GM13977 (cell line): ENCODE measurements at places on chromosomes 2 and 18.

DNA sequence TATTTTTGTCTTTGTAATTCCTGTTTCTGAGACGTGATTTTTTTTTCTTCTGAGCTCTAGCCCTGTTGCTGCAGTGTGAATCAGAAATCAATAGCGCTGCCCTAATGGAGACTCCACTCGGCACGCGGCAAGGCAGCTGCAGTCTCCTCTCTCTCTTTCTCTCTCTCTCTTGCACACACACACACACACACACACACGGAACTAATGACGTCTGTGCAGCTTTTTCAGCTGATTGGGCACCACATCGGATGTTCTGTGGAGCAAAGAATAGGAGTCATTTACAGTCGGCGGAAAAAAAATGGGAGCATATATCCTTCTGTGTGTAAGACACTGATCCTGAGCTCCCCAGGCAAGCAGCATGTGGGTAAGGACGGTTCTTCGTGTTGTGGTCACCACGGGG is 2.0 kb upstream of the MYT1L start:
- DNase-seq = no peak

DNA sequence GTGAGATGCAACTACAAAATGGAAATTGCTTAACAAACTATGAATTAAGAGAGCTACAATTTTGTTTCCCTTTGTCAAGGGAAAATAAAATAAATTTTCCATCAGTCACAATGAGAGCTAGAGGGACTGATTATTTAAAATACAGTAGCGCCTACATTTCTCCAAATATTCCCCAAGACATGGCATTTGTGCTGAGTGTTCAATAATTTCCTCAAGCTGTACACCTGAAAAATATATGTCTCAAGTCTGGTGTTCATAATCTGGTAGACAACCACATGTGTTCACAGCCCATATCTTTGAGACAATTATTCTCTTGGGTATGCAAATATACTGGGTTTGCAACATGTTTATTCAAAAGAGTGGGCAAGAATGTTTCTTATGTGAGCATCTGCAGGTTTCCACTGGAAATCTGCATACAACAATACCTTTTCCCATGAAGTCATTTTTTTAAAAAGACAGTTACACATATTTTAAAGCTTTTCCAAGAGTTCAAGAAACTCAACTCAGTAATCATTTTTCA is 240.1 kb upstream of the VRK2 start:
- DNase-seq = no peak

DNA sequence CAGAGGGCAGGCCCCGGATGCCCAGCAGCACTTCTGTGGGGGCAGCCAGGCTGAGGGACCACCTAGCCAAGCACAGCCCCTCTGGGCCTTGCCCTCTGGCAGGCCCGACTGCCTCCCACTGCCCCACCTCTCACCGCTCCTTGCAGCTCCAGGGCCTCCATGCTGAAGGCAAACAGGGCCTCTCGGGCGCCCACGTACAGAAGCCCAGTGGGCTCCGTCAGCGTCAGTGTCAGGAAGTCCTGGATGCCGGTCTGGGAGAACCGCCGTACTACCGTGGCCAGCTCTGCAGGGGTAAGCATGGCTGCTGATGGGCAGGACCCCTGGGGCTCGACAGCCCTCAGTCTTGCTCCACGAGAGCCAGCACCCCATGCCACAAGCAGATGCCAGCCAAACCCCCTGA is 3.7 kb downstream of the SEMA4C start:
- no peak for DNase-seq

GRCh38 chr2:109707281-109708147 is 86.6 kb upstream of the RGPD5 start:
- DNase-seq = no peak

DNA sequence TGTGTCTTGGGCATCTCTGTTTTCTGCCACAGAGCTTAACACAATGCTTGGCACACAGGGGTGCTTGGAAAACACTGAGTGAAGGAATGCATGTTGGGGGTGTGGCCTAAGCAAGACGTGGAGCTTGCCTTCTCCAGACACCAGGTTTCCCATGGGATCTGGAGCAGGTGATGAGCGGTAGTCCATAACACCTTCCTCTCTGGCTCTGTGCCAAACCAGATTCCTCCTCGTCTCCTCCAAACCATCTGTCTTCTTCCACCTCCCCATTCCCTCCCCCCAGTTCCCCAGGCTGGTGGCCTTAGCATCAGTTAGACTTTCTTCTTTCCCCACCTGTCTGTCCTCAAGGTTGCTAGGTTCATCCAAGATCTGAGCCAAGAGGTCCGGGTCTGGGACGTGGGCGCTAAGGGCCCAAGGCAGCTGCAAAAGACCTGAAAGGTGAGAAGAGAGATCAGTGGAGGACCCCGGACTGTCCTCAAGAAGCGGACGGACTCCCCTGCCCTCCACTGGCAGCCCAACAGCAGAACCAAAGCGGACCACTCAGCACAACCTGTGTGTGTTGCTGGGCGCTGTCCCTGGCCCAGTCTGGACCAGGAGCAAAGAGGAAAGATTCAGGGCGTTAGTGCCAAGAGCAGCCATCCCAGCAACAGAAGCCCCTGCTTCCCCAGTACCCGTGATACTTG is 1.2 kb upstream of the ITM2C start:
- no peak for DNase-seq
